ENCODE measurements at places on chromosomes 4 and X.
A peak's percentile ranks its signal among the peaks of the same experiment; 100 is the strongest.

GRCh38 chr4:53732661-53733060, 141.4 kb upstream of the LNX1 start:
- DNase-seq: no peak

- no peak for DNase-seq
Measured at GRCh38 chrX:103747163-103747562, 29.5 kb upstream of the PLP1 start.

DNA sequence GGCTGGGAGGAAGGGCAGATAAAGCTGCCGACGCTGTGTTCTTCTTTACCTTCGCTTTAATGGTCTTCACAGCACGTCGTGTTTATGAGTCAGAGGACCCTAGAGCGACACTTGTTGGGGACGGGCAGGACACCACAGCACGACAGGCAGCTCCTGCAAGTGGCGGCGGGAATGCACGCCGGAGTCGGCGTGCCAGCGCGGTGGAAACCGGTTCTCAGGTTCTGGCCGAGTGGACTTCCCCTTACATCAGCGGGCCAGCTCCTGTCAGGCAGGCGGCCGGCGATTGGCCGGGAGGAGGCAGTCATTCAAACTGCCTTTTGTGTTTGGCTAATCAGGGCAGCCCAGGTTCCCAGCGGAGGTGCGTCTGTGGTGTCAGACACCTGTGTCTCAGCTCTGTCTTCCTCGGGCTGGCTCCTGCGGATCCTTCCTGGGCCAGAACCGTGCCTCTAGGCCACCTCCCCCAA, 150.9 kb downstream of the SHROOM3 start:
- peak; percentile 63 for DNase-seq

GRCh38 chrX:8189096-8189830, 18.2 kb upstream of the VCX2 start:
- no peak for DNase-seq

DNA sequence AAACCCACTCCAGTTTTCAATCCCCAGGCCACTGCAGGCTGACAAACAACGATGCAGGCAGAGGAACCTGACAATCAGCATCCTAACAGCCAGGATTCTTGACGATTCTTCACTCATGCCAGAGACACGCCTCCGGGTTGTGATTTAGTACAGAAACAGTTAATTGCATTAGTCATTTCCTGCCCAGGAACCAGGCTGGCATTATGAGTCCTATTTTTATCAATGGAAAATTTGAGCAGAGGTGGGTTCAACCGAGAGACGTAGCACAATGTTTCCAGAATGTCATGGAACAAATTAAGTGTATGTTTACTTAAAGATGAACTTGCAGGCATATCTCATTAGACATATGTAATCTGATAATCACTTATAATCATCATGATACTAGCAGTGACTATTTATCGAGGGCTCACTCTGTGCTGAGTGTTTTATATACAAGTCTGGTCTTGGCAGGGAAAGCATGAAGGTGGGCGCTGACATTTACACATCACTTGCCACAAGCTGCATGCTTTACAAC, 159.7 kb downstream of the NSUN7 start:
- DNase-seq: peak; percentile 74
